Small intestine (tissue), 16 donors: ENCODE measurements at places on chromosomes 7 and 10. TPM values are rescaled to one million over a fixed set of nuclear protein-coding genes. Genes with fewer than 3 reads are reported as not detected.

- H3K4me1 ChIP-seq = no peaks in the 10 kb centered on the region
- peak; percentile 59 for DNase-seq
- H3K27ac ChIP-seq = no peak overlapping the region
- no peak overlapping the region for H3K4me3 ChIP-seq
- H3K27me3 ChIP-seq = no peaks in the 10 kb centered on the region
- H3K36me3 ChIP-seq = no peaks in the 10 kb centered on the region
Observed at GRCh38 chr7:118153551-118154177, 30.3 kb upstream of the LSM8 start.

DNA sequence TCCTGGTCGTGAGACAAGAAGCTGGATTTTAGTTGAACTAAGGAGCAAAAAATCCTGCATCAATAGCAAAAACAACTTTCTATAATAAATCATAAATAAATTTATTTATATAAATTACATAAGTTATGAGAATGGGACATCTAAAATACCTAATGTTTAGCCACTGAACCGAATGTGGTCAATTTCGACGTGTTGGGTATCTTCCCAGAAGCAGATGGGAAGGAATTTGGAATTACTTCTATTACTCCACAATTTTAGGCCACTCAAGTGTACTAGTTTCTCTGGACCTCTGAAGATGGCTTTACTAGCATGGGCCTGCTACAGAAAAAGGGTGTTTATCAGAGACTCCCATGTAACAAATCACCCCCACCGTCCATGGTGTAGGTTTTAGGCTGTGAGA, 172.0 kb downstream of the PRPF18 start:
- no peaks in the 10 kb centered on the region for H3K4me1 ChIP-seq
- no peaks in the 10 kb centered on the region for H3K36me3 ChIP-seq
- no peak for DNase-seq
- no peak overlapping the region for H3K4me3 ChIP-seq

CTNNA3 gene
- 0.24 TPM for polyA plus RNA-seq

GRCh38 chr7:88243345-88243909, 23.6 kb upstream of the SRI start:
- H3K27ac ChIP-seq = no peak overlapping the region
- no peaks in the 10 kb centered on the region for H3K27me3 ChIP-seq
- DNase-seq = peak; percentile 55
- no peak overlapping the region for H3K4me3 ChIP-seq

DNA sequence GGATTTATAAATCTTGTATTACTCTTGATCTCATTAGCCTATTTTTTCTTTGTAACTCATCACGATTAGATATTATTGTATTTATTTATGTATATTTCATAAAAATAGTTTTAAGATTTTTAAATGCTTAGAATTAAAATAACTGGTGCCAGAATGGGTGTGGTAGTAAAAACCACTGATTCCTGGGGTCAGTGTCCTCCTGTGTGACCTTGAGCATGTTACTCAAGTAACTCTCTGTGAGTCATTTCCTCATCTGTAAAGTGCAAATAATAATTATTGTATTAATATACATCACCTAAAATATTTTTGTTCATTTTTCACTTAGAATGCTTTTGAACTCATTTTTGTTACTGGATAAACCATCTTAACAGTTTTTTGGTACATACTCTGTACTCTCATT, 91.3 kb upstream of the TMEM229A start:
- H3K4me1 ChIP-seq = no peaks in the 10 kb centered on the region
- H3K4me3 ChIP-seq = no peak overlapping the region
- H3K36me3 ChIP-seq = no peaks in the 10 kb centered on the region
- no peak for DNase-seq
- no peaks in the 10 kb centered on the region for H3K27me3 ChIP-seq

DNA sequence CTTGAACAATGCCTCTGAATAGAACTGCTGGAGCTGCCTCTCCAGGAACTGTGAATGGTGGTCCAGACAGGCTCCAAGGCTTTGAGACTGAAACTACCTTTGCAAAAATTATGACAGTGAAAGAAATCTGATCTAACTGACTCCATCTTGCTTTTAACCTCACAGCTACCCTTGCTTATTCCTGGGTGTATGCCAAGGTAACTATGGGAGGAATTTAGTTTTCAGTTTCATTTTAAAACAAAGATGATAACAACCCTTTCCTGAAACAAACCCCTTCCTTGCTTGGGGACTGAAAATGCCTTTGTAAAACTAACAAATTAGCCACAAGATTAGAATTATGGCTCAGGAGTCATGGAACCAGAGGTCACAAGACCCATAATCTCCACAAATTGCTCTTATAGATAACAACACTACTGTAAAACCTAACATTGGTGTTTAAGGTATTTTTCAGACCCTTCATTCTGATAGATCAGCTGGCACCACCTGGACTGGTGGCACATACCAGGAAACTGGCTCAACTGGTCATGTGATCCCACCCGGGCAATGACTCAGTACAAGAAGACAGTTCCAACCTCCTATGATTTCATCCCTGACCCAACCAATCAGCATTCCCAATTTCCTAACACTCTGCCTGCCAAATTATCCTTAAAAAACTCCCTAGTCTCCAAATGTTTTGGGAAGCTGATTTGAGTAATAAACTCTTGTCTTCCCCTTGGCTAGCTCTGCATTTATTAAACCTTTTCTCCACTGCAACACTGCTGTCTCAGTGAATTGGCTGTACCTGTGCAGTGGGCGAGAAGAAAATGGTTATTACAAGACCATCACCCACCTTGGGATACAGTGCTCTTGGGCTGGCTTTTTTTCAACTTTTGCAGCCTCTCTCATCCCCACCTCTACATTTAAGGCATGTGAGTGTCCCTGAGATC, 608.1 kb downstream of the TYW1 start:
- no peaks in the 10 kb centered on the region for H3K36me3 ChIP-seq
- H3K4me1 ChIP-seq = no peaks in the 10 kb centered on the region
- no peak overlapping the region for H3K27ac ChIP-seq
- DNase-seq = no peak
- no peak overlapping the region for H3K4me3 ChIP-seq

DNA sequence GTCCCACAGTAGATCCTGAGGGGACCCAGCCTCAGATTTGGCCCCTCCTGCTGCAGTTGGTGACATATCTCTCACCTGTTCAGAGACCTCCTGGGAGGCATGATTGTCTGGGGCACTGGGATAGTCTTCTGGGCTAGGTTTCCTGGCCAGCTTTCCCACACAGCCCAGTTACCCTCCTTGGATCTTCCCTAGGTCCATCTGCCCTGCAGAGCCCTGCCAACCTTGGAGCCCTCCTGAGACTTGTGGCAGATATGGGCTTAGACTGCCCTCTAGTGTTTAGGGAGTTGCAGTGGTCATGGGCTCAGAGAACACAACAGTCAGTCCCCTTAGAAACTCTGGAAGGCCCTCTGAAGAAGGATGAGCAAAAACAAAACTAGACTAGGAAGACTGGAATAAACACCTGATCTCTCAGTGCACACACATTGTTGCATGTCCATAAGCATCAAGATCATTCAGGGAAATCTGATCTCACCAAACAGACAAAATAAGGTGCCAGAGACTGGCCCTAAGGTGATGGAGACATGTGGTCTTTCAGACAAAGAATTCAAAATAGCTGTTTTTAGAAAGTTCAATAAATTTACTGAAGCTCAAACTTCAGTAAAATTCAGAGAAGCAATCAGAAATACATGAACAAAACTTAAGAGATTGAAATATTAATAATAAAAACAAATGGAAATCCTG, 324.6 kb downstream of the ATRNL1 start:
- no peaks in the 10 kb centered on the region for H3K27me3 ChIP-seq
- no peaks in the 10 kb centered on the region for H3K36me3 ChIP-seq
- H3K4me3 ChIP-seq = no peak overlapping the region
- no peak overlapping the region for H3K27ac ChIP-seq

GRCh38 chr7:44194069-44194468, 4.8 kb upstream of the GCK start:
- H3K36me3 ChIP-seq = no peaks in the 10 kb centered on the region
- H3K27ac ChIP-seq = no peak overlapping the region
- H3K4me3 ChIP-seq = no peak overlapping the region
- no peak for DNase-seq
- H3K27me3 ChIP-seq = peaks cover 7% of the 10 kb centered on the region
- no peaks in the 10 kb centered on the region for H3K4me1 ChIP-seq

MDH2 gene
- polyA plus RNA-seq = 169 TPM

- H3K4me3 ChIP-seq = no peak overlapping the region
- no peak overlapping the region for H3K27ac ChIP-seq
- H3K4me1 ChIP-seq = peaks cover 11% of the 10 kb centered on the region
- no peaks in the 10 kb centered on the region for H3K27me3 ChIP-seq
- DNase-seq = no peak
- peaks cover 6% of the 10 kb centered on the region for H3K36me3 ChIP-seq
Observed at GRCh38 chr7:100854146-100854895, 1.8 kb downstream of the SLC12A9 start.

PIP gene
- not detected for polyA plus RNA-seq

ZNF365 gene
- polyA plus RNA-seq = 0.21 TPM

GHRHR gene
- not detected for polyA plus RNA-seq

- no peak overlapping the region for H3K27ac ChIP-seq
- no peaks in the 10 kb centered on the region for H3K4me1 ChIP-seq
- no peaks in the 10 kb centered on the region for H3K36me3 ChIP-seq
Observed at GRCh38 chr7:156438011-156438410, 202.6 kb upstream of the RNF32 start.

TEX36 gene
- polyA plus RNA-seq = not detected

HOXA4 gene
- 2.4 TPM for polyA plus RNA-seq

- peaks cover 3% of the 10 kb centered on the region for H3K36me3 ChIP-seq
- H3K4me3 ChIP-seq = no peak overlapping the region
- no peaks in the 10 kb centered on the region for H3K4me1 ChIP-seq
- DNase-seq = no peak
- H3K27me3 ChIP-seq = no peaks in the 10 kb centered on the region
- H3K27ac ChIP-seq = no peak overlapping the region
Observed at GRCh38 chr7:105639667-105640493, 58.6 kb upstream of the EFCAB10 start.

- no peaks in the 10 kb centered on the region for H3K36me3 ChIP-seq
- no peaks in the 10 kb centered on the region for H3K27me3 ChIP-seq
- DNase-seq = no peak
- no peaks in the 10 kb centered on the region for H3K4me1 ChIP-seq
Observed at GRCh38 chr10:78371136-78371535, 337.5 kb downstream of the RPS24 start.

DNA sequence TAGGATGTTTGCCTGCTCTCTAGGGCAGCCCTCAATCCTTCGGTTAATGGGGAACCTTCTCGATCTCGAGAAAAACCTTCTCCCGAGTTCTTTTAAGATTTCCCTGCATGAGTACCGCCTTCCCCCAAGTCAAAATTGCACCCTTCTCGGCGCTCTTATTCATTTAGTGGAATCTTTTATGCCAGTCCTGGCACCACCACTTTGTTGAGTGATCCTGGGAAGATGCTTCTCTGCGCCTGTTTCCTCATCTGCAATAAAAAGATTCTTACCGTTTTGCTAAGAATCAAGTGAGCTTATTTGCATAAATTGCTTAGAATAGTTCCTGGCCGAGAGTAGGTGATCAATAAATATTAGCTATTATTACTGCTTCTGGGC, 697 bp downstream of the ARPC1A start:
- peak overlapping the region; percentile 88 for H3K27ac ChIP-seq
- H3K36me3 ChIP-seq = peaks cover 19% of the 10 kb centered on the region
- peak overlapping the region; percentile 94 for H3K4me3 ChIP-seq
- peaks cover 11% of the 10 kb centered on the region for H3K4me1 ChIP-seq
- DNase-seq = no peak

FAM25A gene
- polyA plus RNA-seq = not detected

GRCh38 chr10:88974446-88975376, 15.9 kb upstream of the FAS start:
- no peaks in the 10 kb centered on the region for H3K4me1 ChIP-seq
- H3K36me3 ChIP-seq = no peaks in the 10 kb centered on the region
- H3K27ac ChIP-seq = peak overlapping the region; percentile 54
- peak; percentile 78 for DNase-seq

DNA sequence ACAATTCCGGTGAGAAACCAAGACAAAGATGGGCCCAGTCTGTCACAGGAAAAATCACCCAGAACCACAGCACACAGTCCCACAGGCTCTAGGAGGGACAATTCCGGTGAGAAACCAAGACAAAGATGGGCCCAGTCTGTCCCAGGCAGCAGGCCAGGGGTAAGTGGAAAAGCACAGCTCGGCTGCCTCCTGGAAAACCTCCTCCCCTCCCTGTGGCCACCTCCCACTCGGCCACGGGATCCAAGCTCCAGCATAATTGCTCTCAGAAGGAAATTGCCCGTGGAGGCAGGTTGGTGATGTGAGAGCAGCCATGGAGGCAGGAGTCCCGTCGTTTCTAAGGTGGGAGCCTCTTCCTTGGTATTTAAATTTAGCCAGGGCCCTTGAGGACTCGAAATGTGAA, 95.7 kb downstream of the PLXNA4 start:
- no peak overlapping the region for H3K27ac ChIP-seq
- H3K4me1 ChIP-seq = peaks cover 3% of the 10 kb centered on the region
- H3K36me3 ChIP-seq = no peaks in the 10 kb centered on the region
- no peak overlapping the region for H3K4me3 ChIP-seq
